ENCODE measurements at places on chromosomes 5 and 9.

- DNase-seq = no peak
These were observed 129.3 kb downstream of the GCNT1 start for GRCh38 chr9:76588316-76588715.

GRCh38 chr9:19405771-19406170 lies 3.0 kb upstream of the ACER2 start:
- DNase-seq = no peak

DNA sequence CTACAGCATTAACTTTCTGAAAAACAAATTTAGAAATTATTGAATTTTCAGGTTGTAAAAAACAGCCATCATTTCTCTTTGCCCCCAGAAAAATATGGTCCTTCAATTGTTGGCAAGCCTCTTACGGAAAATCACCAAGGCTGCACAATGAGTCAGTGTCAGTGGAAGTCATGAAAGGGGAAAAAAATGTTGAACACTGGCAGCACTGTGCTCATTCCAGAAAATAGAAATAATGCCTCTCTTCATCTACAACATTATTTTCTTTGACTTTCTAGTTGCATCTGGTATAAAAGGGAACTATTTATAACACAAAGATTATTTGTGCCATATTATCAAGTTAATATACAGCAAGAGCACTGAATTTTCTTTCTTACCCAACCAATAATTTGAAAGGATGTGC lies 26.7 kb upstream of the STK32A start:
- no peak for DNase-seq

DNA sequence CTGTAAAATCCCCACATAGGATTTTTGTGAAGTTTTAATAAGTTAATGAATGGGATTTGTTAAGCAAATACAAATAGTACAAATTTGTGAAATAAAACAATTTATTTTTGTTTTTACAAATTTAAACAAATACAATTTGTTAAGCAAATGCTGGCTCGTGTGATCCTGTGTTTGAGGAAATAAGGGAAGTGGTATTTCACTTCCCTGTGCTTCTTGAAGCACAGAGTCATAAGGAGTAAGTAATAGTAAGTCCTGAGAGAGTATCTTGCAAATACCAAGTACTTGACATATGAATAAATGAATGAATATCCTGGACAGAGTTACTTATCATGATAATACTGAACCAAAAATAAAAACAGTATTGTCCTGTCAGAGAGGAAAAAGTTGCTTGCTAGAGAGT lies 9.1 kb downstream of the SMIM3 start:
- DNase-seq = no peak

DNA sequence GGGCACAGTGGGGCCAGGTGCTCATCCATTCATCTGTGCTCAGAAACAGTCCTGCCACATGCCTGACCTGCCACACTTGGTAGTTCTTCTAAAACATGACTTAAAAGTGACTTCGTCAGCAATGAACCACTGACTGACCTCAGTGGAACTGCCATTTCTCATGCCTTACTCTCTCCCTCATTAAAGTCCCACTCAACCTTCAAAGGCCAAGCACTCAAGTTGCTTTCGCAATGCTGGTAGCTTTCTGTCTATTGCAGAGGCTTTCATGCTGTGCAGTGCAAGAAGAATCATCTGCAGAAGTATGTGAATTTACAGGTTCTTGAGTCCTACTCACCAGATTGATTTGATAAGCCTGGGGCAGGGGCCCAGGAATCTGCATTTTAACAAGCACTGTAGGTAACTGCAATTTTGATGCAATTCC lies 23.9 kb downstream of the B4GALT1 start:
- no peak for DNase-seq

- no peak for DNase-seq
These were observed 133.4 kb downstream of the ACTBL2 start for GRCh38 chr5:57349214-57349613.

Data from activated naive CD4-positive, alpha-beta T cell treated with Interleukin-2 at 50 U/mL for 16 hours (primary cell).